BE2C (cell line): ENCODE measurements at places on chromosomes 6 and 20.

DNA sequence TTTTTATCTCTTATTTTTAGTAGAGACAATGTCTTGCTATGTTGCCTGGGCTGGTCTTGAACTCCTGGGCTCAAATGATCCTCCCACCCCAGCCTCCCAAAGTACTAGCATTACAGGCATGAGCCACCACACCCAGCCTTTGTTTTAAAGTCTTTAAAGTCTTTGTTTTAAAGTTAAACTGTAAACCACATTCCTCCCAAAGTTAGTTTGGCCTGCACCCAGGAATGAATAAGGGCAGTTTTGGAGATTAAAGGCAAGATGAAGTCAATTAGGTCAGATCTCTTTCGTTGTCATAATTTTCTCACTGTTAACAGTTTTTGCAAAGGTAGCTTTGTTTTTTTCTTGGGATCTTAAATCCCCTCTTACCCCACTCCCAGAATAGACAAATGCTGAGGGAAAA, 63.8 kb downstream of the UBR2 start:
- DNase-seq = no peak

GRCh38 chr6:104541411-104541810, 318.3 kb downstream of the HACE1 start:
- no peak for DNase-seq

- DNase-seq = no peak
Measured at GRCh38 chr20:63587776-63588591, 13.9 kb upstream of the HELZ2 start.

GRCh38 chr6:157990321-157991066, 8.8 kb downstream of the SYNJ2 start:
- DNase-seq = no peak

GRCh38 chr6:170545405-170545804, 7.7 kb downstream of the PSMB1 start:
- no peak for DNase-seq

- no peak for DNase-seq
Measured at GRCh38 chr6:117548797-117549301, 53.5 kb downstream of the GOPC start.

DNA sequence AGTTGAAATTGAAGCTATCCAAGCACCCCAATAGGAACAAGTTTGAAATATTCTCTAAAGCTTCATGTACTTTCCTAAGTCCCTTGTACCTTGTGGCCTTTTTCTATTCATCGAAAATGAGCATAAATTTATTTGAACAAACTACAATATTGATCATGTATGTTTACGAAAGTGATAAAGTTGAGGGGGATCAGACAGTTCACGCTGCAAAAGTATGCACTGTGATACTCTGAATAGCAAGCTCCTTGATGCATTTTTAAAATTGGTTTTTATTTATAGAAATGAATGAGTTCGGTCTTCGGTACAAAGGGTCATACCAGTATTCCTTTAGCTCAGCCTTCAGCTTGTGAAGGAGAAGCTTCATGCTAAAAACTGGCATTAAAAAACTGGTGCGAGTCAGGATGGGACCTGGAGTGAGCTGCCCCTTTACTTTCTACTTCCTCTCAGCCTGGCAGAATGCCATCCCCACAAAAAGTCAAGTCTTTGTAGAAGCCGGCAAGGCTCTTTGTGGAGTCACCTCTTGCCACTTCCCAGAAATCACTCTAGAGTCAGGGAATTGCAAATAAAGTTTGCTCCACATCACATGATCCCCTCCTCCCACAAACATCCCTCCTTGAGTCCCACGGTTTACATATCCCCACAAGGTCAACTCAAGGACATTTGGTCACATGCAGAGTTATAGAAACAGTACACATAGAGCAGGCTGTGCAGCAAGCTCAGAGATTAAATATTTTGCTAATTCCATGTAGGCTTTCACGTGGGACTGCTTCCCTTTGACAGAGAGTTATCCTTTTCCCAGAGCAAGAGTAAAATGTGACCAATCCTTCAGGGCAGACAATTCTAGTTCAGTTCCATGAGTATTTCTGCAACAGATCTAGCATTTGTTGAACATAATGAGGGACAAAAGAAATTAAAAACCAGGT, 34.6 kb upstream of the ADGRF1 start:
- DNase-seq = peak; percentile 16

DNA sequence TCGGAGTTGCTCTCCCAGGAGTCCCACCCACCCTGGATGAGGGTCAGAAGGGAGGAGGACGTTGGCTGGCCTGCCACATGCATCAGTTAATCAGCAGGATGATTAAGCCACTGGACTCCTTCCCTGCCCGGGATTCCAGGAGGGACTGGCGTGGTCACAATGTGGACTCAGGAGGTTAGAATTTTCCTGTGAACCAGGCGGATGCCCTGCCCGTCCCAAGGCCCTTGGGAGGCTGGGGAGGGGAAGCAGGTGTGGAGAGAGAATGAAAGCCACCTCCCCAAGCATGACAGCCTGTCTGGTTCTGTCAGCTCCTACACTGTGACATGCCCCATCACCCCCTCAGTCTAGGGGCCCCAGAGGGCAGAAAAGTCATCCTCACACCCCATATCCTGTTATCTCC, 11.6 kb upstream of the ITPR3 start:
- DNase-seq = no peak

DNA sequence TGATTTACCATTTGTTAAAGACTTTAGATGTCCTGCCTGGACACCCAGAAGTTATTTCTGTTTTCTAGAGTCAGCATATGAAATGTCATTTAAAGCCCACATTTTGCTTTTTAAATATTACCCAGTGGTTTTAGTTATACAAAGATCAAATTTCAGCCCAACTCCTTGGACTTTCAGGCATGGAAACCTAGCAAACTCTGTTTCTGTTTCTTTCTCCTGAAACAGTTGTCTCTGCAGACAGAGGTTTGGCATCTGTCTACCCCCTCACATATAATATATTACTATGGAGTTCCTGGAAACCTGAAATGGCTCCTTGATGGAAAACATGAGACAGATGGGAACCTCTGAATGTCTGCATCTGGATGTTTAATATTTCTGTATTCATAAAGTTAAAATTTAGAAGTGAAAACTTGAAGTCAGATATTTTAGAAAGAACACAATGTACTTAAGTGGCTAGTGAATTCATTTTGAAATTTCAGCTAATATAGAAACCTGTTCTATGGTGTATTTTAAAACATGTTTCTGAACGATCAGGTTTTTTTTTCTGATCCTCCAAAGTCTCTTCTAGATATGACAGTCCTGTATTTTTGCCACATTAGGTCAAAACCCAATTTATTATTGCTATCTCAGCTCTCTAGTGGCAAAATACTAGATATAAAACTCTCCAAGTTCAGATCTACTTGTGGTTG, 743.3 kb downstream of the CD109 start:
- no peak for DNase-seq

- no peak for DNase-seq
Measured at GRCh38 chr6:81892891-81893290, 140.4 kb upstream of the TENT5A start.

DNA sequence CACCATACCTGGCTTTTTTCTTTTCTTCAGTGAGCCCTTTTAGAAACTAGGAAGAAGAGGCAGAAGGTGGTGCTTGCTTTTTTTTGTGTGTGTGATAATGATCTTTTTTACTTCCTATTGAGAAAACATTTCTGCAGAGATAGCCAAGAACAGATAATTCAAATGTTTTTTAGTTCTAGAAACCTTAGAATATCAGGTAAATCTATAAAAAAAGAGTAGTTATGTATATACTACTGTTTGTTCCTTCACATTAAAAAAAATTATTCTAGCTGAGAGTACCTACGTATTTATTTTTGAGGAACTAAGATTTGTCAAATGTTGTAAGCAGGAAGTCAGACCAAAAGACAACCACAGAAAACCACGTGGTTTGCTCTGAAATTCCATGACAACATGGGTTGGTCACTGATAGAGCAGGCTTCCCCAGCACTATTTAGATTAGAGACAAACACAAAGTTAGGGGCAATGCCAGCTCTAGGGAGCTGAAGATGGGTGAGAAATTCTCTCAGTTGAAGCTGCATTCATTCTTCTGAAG, 12.8 kb downstream of the STK4 start:
- DNase-seq = no peak

GRCh38 chr6:151482290-151482689, 11.5 kb upstream of the CCDC170 start:
- no peak for DNase-seq

- DNase-seq = no peak
Measured at GRCh38 chr6:75786152-75786551, 37.1 kb downstream of the MYO6 start.

- DNase-seq = no peak
Measured at GRCh38 chr6:107400616-107401147, 58.7 kb downstream of the PDSS2 start.

- no peak for DNase-seq
Measured at GRCh38 chr6:112366695-112367553, 19.8 kb downstream of the RFPL4B start.

- peak; percentile 17 for DNase-seq
Measured at GRCh38 chr6:89273816-89274215, 41.3 kb downstream of the GABRR2 start.

GRCh38 chr6:114747995-114748625, 405.3 kb upstream of the HS3ST5 start:
- DNase-seq = peak; percentile 77

DNA sequence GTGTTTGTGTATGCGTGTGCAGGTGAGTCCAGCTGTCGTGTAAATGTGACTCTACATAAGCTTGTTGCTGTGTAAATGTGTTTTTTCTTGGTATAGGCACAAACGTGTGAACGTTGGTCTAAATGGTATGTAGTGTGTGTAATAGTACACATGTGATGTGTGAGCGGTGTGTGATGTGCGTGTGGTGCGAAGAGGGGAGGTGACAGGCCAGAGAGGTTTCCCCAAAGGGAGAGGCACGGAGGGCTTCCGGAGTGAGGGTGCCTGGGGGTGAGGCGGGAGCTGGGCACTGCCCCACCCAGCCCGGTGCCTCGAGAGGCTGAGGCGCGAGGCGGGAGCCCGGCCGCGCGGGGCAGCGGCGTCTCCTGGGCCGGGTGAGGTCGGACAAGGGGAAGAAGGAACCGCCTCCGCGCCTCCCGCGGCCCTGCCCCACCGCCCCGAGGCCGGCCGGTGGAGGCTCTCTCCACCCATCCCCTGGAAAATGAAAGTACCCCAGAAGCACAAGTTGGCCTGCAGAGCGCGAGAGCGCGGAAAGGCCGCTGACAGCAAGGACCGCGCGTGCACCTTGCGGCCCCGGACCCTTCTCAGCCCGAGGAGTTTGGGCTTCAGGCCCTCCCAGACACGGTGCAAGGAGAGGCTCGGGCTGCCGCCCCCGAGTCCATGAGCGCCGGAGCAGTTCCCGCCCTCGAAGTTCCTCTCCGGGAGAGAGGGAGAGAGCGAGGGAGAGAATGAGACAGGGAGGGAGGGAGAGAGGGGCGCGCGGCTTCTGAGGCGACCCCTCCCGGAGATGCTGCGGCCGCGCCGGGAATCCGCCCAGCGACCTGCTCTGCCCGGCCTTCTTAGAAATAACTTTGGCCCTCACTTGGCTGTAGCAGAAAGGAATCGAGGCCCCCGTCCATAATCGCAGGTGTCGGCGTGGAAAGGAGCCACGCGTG, 43.2 kb upstream of the OSTM1 start:
- no peak for DNase-seq

GRCh38 chr6:137590684-137591083, 96.5 kb upstream of the OLIG3 start:
- DNase-seq = no peak

GRCh38 chr6:15522427-15522826, 140.4 kb downstream of the DTNBP1 start:
- DNase-seq = no peak

DNA sequence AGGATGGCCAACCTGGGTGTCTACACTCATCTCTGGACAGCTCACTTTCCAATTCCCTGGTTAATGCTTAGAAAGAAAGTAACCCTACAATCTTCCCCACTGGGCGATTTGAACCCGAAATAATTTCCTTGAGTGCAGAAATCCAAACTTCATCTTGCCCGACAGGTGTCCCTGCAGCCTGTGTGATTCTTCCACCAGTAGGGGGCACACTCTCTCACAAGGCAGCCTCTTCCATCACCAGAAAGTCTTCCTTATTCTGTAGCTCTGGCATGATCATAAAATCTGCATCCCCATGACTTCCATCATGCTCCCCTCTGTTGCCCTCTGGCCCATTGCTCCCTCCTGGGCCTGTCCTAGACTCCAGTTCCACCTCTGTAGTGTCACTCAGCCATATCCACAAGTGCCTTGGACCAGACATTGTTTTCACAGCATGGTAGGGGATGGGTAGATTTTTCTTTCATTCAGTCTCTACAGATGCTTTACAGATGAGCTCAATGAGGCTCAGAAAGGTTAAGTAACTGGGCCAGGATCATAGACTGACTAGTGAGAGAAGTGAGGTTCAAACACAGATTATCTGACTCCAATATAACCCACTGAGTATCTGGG, 170.4 kb upstream of the SPTLC3 start:
- no peak for DNase-seq

DNA sequence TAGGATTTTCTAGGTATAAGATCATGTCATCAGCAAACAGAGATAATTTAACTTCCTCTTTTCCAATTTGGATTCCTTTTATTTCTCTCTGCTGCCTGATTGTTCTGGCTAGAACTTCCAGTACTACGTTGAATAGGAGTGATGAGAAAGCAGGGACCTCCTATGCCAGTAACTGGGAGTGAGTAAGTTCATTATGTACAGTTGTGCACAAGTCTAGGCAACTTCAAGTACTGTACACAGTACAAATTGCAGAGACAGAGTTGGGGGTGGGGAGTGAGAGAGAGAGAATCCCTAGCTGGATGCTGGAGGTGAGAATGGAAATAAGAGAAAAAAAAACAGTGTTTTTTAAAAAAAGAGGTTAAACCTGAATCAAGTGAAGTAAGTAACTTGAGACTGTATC, 210.2 kb downstream of the MMUT start:
- DNase-seq = no peak

- DNase-seq = no peak
Measured at GRCh38 chr20:34996243-34997028, 40.8 kb downstream of the MYH7B start.

DNA sequence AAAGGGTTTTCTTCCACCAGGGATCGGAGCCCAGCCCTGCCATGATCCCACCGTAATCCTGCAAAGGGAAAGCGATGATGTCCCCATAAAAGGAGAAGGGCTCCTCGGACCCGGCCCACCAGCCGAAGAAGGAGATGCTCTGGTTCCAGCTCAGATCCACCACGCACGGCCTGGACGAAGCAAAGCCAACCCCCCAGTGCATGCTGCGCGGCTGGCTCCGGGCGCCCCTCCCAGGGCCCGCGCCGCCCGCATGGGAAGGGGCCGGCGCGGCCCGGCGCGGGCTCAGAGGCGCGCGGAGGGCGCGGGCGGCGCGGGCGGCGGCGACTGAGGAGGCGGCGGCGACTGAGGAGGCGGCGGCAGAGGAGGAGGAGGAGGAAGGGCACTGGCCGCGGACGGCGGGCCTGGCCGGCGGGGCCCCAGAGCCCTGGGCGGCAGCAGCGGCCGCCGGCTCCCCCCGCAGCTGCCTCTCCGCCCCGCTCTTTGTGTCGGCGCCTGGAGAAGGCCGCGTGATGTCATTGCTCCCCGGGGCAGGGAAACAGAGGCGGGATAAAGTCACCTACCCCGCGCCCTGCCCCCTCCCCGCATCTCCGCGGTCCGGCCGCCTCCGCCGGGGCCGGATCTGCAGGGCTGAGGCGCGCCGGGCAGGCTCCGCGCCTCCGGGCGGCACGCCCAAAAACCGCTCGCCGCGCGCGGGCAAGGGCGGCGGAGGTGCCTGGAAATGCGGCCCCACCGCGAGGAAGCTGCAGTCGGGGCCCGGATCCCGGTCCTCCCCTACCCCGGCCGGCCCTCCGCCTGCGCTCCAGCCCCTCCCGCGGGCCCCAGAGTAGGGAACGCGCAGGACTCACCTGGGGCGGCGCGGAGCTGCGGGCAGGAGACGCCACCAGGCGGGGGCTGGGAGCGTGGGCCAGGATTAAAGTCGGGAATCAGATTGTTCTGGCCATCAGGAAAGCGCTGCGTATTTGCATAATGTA, at the start of gene FAXC:
Gene FAXC, minus strand, starts transcription at position 504 of the 971 bp plus-strand sequence. Its CDS starts 302 bp downstream, at position 202.
- peak; percentile 72 for DNase-seq
